Glomerular endothelial cell (primary cell): ENCODE measurements at places on chromosomes 12 and 14. TPM values are rescaled to one million over a fixed set of nuclear protein-coding genes. Genes with fewer than 3 reads are reported as not detected.

Gene KRT4
- not detected in 2 replicates for total RNA-seq

Gene PAX9
- total RNA-seq = 0.18 and 0.34 TPM in 2 replicates

Gene TTC8
- total RNA-seq = 10.6 and 17.3 TPM in 2 replicates

Gene ENO2
- total RNA-seq = 18.1 and 18.4 TPM in 2 replicates

GRCh38 chr12:28711421-28711820 is 437.7 kb upstream of the FAR2 start:
- DNase-seq = no peak

DNA sequence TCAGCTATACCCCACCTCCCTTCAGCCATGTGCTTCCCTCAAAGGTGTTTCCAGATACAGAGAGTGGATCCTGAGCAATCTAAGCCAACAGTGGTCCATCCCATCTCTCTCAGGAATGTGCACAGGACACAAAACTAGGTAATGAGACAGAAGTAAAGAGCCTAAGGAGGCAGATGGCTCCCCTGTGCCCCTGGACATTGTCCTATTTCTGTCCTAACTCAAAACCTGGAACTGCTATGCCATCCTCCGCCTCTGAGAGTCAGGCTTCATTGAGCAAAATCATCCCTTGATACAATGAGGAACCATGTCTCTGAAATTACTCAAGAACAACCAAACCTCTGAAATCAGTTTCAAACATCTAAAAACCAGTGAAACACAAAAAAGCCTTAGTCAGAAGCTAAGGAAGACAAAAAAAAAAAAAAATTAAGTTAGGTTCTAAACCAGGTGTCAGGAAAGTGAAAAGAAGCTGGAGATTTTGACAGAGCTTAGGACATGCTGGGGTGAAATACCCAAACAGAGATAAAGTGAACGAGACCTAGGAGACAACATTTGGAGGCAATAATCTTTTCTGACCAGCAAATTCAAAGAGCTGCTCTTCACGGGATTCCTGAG is 200.3 kb upstream of the PLEKHG7 start:
- no peak for DNase-seq

DNA sequence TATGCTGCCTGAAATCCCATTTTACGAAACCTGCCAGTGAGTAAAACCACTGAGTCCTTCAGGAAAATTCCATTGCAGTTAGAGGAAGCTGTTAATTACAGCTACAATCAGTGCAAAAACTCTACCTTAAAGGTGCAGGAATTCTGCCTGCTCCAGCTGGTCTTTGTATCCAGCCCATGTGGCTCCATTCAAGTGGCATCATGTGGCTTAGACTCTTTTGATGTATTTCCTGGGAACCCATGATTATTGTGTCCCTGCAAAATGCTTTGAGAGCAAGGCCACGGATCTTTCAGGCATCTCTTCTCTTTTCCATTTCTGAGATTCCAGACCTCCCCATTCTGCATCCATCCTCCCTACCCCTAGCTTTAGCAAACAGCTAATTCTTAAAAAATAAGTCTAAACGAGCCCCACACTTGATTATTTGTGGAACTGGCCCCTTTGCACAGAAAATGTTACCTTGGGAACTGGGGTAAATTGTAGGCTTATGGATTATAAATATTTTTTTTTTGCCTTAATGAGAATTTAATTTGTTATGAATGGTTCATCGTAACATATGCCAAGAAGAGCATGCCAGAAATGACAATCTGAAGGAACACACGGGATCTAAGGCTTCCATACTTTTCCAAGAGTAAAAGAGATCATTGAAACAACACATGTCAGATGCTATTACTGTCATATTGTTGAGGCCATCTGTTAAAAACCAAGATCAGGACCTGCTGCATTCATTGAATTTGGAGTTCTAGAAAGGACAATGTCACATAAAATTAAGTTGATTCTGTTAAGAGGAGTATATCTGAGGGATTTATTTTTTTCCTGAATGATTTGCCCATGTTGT is 144.6 kb downstream of the TPH2 start:
- DNase-seq = no peak

GRCh38 chr12:53532021-53532420 is 24.7 kb upstream of the NPFF start:
- DNase-seq = no peak

- DNase-seq = no peak
Measured at GRCh38 chr12:105107171-105107493, 399 bp upstream of the WASHC4 start.

DNA sequence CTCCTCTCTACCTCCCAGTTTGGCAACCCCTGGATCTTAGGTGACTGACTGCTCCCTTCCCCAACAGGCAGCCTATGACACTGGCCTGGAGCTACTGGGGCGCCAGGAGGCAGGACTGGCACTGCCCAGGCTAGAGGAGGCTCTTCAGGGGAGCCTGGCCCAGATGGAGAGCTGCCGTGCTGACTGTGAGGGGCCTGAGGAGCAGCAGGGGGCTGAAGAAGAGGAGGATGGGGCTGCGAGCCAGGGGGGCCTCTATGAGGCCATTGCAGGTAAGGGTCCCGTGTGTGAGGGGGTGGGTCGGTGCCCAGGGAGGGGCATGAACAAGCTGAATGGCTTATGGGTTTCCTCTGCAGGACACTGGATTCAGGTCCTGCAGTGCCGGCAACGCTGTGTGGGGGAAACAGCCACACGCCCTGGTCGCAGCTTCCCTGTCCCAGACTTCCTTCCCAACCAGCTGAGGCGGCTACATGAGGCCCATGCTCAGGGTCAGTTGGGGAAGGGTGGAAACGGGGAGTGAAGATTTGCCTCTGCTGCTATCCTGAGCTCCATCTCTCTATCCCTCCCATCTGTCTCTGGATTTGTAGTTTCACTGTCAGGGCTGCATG is 2.2 kb downstream of the P3H3 start:
- no peak for DNase-seq

GRCh38 chr12:64389154-64389553 is 1.4 kb downstream of the C12orf56 start:
- no peak for DNase-seq

DNA sequence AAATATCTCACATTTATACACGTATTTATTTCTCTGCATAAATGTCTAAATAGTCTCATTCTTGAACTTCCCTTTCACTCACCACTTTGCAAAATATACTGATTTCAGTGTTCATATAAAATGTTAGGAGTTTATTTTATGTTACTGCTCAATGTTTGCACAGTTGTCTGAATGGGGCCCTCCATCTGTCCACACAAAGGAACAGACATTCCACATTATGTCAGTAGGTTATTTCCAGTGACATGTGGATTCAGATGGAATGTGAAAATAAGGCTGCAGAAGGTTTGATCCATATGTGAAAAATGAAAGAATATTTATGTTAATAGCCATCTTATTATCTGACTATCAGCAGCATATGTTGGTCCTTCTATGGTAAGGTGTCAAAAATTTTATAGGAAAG is 994.4 kb upstream of the SEL1L start:
- DNase-seq = no peak
